ENCODE measurements at places on chromosomes 5 and 9.
A peak's percentile ranks its signal among the peaks of the same experiment; 100 is the strongest.

DNA sequence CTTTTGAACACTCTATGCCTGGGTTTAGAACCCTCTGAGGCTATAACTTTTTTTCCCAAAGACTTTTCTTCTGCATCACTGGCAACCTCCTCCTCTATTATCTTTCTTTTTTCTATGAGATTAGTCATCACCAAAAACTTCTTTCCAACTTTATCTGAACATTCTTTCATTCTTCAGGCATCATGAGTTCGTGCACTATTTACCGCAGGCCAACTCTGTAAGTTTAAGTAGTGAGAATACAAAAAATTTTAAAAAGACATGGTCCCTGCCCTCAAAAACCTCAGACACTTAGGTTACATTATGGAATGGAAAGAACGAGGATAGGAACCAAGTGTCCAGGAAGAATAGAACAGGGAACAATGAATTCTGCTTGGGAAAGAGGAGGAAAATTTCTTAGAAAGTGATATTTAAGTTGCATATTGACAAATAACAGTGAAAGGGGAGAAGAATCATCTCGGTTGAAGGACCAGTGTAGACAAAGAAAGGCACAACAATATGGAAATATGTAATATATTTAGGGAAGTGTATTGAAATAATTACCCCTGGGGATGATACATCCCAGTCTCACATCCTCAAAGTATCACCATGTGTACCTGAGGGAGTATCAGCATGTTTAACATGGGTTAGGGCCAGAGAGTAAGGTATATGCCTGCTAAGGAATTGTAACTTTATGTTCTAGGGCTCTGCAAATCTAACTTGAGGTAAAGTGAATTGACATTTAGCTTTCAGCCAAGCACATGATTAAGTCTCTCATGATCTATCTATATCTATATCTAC, 196.5 kb upstream of the NREP start:
- no peak for DNase-seq

DNA sequence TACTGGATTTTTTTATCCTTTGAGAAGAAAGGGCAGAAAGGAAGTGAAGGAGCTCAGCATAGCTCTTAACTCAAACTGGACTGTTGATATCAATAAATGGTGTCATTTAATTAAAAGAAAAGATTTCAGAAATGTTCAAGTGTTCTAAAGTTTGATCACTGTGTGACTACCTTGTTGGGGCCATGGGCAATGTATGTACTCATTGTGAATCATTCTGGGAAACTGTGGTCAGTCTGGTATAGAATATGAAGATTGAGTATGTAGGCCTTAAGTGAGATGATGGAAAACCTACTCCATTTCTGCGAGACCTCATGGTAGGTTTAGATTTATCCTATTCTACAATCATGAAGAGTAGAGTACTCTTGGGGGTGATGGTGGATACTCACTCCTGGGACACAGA, 164.5 kb upstream of the RGS7BP start:
- DNase-seq: no peak

DNA sequence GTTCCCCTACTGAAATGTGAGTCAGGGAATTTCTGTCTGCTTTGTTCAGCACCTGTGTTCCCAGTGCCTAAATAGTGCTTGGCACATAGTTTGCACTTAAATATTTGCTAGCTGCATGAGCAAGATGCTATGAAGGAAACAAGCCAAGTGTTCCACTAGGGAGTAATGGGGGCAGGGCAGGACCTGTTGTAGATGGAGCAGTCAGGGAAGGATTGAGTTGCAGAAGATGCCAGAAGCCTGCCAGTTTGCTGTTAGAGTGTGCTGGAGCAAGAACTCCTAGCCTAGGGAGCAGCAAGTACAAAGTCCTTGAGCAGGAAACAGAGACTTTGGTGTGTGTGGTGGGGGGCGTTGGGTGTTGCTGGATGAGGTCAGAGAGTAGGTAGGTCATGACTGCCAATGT, 87.5 kb downstream of the DAB2IP start:
- no peak for DNase-seq

DNA sequence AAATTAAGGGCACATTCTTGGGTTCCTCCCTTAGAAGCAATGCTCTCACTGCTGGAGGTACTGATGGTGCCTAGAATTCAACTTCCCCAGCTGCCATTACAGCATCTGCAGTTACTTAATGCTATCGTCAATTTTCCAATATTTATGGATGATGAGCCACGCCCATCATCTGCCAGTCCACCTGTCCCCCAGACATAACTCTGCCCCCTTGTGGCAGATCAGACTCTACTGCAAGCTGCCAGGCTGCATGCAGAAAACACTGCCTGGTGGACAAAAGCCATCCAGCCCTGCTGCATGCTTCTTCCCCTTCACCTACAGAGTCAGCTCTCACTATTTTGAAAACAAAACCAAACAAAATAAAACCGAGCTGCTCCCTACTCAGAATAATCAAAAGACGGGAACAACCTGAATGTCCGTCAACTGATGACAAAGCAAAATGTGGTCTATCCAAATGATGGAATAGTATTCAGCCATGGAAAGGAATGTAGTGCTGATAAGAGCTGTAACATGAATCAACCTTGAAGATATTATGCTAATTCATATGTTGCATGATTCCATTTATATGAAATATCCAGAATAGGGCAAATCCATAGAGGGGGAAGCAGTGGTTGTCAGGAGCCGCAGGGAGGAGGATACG, 66.4 kb downstream of the RETREG1 start:
- DNase-seq: peak; percentile 11

DNA sequence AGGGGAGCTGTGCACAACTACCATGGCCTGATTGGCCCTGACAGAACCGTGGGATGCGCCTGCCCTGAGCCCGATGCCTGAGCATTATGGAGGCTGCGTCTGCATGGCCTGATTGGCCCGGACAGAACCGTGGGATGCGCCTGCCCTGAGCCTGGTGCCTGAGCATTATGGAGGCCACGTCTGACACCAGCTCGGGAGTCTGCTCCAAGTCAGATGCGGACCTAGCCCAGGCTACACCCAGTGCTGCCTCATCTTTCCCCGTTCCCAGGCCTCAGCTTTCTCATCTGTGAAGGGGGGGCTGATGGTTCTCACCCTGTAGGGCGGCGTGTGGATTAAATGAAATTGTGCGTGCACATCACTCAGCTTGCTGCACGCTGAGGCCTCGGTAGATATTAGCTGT, 7.3 kb downstream of the CEP72 start:
- DNase-seq: no peak

DNA sequence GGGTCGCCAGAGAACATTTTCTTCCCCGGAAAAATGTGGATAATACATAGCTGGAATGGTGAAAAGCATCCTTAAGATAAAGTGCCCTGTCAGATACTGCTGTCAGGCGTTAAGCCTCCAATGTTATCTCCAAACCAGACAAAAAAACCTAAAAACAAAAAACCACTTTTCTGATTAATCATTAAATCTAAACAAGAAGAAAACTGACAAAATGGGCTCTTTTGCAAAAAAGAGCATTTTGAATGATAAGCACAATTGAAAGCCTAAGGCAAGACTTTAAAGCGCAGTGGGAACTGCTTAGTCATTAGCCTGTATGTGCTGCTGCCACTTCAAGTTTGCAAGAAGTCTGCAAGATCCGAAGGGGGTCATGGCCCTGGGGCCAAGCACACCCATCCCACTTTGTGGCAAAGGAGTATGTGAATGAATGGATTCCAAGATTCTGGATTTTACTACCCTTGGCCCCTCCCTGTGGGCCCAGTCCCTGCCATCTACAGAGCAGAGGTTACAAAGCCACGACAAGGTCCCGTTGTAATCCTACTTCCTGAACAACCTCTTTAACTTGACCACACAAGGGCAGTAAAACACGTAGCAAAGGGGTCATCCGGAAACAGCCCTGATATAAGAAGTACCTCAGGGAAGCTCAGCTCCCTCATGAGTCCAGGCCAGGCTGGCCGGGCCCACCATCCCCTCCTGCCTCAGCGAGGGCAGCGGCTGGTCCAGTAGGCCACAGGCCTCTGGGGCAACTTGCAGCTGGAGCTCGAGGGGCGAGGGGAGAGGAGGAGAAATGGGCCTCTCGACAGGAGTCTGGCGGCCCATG, 29.7 kb downstream of the SHB start:
- DNase-seq: no peak

DNA sequence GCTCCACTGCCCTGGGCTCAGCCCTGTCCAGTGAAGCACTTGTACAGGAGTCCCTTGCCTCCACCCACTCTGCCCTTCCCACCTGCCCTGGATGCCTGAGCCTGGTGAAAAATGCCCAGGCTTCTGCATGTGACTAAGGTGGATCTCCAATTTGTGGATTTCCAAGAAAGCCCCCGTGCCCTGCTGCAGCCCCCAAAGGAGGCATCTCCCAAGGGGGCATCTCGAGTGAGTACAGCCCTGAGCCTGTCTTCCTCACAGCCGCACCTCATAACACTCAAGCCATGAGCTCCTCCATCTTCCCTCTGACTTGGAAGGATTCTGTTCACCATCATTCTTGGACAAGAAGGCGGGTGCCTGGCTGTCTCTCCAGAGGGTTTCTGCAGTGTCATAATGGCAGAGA, 158.0 kb upstream of the PPP1R26 start:
- DNase-seq: no peak

DNA sequence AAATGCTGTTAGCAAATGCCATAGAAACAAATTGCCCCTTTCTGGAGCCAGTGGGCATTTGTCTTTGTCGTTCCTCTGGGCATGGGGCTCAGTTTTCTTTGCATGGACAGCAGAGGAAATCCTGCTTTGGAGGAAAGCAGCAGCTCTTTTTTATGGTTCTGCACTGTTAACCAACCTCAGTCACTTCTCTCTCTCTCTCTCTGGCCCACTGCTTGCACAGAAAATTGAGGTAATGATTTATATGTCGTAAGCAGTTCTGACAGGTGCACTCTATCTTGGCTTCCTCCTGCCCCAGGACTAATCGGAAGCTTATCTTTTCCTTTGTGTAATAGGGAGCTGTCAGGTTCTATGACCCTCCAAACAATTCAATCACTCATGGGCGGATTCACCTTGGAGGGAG, 159.6 kb upstream of the GPR151 start:
- DNase-seq: no peak

- no peak for DNase-seq
Observed at GRCh38 chr9:92424340-92424739, at the start of gene OMD. Gene OMD (minus strand): TSS chr9:92424471. CDS start chr9:92417558, 6,913 bp downstream.

DNA sequence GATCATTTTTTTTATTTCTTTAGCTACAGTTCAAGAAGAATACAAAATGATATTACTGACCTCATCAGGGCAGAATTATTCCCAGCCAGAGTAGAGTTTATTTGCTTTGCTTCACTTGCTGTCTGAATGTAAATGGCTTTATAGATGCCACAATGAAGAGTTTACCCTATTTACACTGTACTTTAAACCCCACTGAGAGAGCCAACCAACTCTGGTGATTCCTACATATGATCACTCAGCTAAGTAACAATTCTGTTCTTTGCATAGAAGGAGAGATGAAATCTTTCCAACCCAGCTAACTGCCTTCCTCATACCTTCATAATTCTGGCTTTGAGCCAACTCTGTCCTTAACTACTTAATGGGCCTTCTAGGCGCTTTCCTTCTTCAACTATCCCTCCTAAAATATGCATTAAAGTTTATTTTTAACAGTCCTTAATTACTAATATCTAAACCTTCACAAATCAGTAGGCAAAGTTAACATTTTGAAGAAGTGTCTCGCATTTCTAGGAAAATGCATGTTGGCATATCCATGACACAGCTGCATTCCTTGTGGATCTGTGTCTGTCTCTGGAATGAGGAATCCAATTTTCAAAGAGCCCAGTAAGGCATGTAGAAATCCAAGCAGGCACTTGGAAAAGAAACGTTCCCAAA, 284.8 kb upstream of the GRAMD2B start:
- DNase-seq: no peak

DNA sequence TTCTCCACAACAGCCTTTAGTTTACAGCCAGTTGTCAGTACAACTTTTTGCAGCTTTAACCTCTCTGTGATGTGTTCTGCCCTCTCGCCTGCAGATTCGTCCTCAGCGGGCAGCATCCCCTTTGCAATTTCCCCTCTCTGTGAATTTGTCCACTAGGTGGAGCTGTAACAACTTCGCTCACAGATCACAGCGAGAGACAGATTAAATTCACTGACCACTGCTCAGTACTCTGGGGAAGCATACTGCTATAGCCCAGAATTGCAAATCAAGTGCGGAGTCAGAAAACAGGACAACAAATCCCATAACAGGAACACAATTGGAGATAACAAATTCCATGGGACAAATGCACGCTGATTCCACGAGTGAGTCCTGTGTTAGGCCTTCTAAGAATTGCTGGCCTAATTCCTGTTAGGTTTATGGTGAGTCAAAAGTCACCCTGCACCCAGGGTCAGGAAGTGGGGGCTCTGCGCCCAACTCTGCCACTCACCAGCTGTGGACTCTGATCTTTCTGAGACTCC, 2124.9 kb downstream of the MAT2B start:
- no peak for DNase-seq

DNA sequence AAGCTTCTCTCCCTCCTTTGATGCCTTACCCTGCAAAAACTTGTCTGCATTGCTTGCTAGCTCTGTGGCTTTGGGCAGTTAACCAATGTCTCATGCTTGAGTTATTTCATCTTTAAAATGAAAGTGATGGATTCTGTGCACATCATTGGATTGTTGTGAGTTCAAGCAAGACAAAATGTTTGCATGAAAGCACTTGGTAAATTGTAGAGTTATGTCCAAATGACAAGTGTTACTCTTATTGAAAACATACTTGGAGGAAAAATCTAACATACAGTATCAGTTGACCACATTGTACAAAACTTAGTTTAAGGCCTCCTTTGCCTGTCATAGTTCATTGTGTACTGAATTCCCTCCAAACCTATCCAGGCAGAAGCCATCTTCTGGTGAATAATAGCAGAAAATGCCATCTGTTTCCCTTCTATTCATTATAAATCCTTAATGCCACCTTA, 30.0 kb downstream of the TGFBR1 start:
- DNase-seq: no peak

- DNase-seq: no peak
Observed at GRCh38 chr9:135247227-135247930, 159.9 kb downstream of the OLFM1 start.

GRCh38 chr5:102537011-102537410, 38.2 kb upstream of the SLCO6A1 start:
- no peak for DNase-seq

- no peak for DNase-seq
Observed at GRCh38 chr9:89491694-89492093, 6.2 kb downstream of the SEMA4D start.

DNA sequence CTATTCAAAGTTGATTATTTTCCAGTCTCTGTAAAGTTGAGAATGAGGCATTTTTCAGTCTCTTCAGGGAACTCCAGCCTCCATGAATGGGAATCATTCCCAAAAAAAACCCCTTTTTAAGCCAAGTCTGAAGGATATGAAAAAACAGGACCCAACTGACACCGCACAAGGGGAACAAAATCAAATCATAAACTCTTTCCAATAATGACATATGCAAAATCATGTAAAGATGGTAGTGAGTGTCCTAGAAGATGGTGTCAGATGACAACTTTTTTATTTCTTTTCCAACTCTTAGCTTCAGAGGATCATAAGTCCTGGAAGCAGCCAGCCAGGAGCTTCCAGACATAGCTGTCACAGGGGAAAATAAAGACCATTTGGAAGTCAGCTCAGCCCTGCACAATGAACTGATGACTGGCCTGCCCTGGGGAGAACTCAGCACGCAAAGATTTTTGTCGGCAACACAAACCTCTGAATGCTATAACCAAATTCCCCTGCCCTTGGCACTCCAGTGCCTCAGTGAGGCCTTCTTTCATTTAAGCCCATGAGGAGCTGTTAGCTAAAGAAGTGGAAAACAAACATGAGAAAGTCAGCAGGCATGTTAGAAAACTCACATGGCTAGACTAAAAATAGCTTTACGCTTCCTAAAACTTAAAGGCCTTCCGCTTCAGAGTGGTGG, 85.4 kb downstream of the SLC1A3 start:
- DNase-seq: no peak
